ENCODE measurements at places on chromosomes 11 and 22.

- DNase-seq: no peak
Measured at GRCh38 chr11:7584910-7585309, 71.1 kb downstream of the PPFIBP2 start.

DNA sequence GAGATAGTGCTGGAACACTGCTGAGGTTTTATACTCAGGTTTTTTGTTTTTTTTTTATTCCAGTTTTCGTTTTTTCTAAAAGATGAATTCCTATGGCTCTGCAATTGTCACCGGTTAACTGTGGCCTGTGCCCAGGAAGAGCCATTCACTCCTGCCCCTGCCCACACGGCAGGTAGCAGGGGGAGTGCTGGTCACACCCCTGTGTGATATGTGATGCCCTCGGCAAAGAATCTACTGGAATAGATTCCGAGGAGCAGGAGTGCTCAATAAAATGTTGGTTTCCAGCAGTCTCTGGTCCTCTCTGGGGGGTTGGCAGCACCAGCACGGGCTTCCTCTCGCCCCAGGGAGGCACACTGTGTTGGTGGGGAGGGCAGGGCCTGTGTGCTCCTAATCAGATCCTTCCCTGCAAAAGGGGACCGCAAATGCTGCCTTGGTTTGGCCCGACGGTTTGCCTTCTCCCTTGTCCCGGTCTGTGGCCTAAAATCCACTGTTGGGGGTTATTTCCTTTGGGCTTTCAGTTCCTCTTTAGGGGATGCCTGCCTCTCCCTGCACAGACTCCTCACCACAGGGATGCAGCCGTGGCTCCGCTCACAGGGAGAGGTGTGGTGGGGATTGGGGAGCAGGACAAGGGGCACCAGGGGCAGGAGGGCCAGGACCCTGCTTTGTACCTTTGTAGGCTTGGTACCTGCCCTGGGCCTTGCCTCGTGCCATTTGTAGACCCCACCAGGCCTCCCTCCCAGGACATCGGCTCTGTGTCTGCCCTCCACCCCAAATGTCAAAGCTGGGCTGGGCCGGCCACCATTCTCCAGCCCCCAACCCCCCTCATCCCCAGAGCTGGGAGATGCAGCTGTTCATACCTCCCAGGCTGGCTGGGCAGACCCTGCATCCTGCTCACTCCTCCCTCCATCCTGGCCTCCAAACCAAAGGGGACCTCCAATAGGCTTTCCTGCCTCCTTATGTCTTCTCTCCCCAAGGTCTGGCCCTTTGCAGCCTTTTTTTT, 13.5 kb downstream of the MCAT start:
- no peak for DNase-seq

DNA sequence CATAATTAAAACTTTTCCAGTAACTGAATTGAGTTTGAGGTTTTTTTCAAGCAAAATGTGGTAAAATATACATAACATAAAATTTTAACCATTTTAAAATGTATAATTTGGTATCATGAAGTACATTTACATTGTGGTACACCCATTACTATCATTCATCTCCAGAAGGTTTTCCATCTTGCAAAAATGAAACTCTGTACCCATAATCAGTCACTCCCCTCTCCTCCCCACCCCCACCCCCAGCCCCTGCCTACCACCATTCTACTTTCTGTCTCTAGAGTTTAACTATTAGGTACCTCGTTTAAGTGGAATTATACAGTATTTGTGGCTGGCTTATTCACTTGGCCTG, 63.7 kb downstream of the MICAL2 start:
- no peak for DNase-seq

GRCh38 chr11:60880643-60881282, 13.4 kb downstream of the ZP1 start:
- DNase-seq: no peak

- DNase-seq: no peak
Measured at GRCh38 chr11:25658916-25659315, 673.0 kb upstream of the ANO3 start.

DNA sequence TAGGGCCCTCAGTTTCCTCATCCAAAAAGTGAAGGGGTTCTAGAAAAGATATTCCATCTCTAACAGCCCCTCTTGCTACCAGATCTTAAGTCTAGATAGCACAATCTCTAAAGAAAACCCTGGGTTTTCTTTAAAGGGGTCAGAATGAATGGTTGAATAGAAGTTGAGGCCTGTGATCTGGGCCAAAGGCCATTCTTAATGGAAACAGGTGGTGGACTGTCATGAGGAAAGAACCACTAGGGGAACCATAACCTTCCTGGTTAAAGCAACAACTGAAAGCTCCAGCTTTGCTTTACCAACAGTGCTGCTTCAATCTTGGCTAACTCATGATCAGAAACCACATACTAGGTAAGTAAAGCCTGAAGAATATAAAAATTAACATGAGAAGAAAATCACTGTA, 1.8 kb downstream of the CELF1 start:
- DNase-seq: no peak

DNA sequence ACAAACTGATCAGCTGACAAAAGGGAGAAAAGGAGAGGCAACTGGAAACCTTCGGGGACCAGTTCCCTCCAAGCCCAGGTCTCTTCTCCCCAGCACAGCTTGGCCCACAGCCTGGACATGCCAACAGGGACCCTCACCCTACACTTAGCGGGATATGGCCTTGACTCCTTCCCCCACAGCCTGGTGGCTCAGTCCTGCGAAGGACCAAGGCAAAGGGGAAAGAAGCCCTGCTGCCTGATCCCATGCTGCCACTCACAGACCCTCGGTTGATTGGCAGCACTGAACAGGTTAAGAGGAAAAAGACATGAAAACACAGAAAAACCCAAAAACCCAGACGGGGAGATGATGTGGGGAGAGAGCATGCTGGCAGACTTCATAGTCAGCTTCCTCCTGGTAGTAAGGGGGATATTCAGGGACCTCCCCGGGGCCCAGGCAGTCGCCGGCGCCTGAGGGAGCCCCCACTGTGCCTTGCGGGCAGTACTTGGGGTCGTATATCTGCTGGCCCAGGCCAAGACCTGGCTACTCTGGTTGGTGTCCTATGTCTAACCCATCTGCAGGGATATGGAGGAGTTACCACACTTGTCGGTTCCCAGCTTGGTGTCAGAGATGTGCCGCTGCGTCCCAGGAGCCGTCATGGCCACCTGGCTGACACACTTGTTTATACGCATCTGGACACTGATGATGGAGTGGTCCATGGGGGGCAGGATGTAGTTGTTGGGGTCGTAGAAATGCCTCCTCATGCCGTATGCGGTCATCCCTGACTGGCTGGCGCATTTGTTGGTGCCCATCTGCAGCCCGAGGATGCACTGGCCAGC, 34.2 kb upstream of the HORMAD2 start:
- no peak for DNase-seq

GRCh38 chr11:63940786-63941185, 2.0 kb downstream of the NAA40 start:
- DNase-seq: no peak

DNA sequence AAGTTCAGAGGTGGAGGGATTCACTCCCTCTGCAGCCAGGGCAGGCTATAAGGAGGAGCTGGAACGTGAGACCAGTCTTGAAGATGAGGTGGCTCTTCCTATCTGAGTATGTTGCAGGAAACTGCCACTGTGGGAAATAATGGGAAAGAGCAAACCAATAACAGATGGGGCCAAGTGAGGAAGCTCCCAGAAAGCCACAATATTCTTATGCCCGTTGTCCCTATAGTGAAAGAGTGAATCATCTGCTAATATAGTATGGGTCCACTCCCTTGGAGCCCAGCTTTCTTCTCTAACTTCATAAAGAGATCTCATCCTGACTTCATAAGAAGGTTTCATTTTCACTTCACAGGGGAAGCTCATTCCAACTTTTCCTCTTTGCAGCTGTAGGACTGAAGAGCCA, 206.4 kb downstream of the BLID start:
- no peak for DNase-seq

- DNase-seq: peak; percentile 88
Measured at GRCh38 chr11:67583247-67584204, at the start of gene GSTP1. Gene GSTP1, plus strand, starts transcription at chr11:67583812. Its CDS starts 32 bp downstream, at chr11:67583844.

DNA sequence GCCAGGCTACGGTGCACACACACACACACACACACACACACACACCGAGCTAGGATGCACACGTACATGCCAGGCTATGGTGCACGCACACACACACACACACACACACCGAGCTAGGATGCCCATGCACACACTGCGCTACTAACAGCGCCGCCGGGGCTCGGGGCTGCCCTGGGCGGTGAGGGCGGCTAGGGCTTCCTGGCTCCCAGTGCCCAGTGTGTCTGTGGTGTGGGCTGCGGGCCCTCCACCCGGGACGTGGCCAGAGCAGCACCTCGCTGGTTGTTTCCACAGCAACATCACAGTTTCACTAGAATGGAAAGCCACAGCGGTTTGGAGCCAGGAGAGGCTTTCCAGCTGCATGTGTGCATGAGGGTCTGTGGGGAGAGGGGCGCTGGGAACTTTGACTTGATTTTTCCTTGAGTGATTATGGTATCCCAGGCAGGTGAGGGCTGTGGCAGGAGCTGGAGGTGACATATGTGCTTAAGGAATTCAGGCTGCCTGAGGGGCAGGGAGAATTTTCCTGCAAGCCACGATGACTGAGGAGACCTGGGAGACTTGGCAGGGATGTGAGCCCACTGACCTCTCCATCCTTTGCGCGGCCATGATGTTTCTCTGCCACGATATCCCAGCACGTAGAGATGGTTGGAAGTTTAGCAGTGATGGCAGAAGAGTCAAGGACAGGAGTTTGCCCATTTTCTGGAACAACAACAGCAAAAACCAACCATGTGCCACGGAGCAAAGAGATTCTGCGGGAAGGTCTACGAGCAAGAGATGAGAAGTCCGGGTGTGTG, 195.9 kb downstream of the SNX19 start:
- no peak for DNase-seq

GRCh38 chr11:69615545-69616278, 25.2 kb upstream of the CCND1 start:
- no peak for DNase-seq

DNA sequence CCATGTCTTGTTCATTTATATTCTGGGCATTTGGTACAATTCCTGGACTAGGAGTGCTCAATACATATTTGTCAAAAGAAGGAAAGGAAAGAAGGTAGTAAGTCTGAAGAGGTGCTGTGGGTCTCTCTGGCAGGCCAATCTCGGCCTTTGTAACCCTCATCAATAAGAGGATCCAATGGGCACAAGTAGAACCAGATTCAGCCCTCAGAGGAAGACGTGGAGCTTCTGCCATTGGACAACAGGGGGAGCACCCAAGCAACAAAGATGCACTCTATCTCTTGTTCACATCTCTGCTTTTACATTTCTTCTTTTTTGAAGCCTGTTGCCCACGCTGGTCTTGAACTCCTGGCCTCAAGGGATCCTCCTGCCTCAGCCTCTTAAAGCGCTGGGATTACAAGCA, 2.2 kb upstream of the VPS11 start:
- DNase-seq: no peak

DNA sequence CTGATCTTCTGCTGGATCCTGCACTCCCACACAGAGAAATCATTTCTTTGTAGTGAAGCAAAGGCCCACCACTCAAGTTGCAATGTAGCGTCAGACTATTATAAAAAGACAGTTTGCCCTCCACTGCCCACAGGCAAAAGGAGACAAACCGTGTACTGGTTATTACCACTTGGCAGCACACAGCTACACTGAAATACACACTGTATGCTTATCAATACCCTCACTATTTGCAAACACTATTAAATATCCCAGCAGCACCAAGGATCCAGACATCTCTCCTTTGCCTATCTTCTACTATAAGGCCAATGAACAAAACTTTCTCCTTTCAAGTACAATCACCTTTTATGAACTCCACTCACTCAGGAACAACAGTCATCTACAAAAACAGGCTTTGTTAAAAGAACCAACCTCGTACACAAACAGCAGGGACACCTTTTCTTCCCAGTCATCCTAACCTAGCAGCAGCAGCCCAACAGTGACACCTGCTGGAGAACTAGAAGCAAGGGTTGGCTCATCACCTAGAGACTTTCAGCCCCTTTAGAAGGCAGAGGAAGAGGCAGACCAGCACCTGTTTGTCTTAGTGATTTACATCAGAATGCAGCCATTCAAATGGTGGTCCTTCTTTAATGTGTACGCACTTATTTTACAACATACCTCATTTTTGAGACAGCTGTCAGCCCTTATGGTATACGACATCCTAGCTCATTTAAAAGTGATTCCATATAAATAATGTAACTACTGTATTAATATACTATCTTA, 56.1 kb downstream of the AMBRA1 start:
- DNase-seq: peak; percentile 73

DNA sequence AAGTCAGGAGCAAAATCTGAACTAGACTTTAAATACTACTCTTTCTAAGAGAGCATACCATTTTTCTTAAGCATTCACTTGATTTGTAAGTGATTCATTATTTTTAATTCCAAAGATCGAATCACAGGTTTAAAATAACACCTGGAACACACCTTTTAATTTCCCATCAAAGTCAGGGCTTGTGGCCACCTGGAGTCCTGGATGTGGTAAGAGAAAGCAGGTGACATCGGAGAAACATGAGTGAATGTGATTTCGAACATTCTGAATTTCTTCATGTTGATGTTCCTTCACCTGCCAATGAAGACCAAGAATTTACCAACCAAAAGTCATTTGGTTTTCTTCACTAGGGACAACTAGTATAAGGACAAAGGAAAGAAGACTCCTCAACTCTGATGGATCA, 28.0 kb downstream of the ATL3 start:
- DNase-seq: no peak

- DNase-seq: no peak
Measured at GRCh38 chr11:90448256-90448655, 225.4 kb upstream of the CHORDC1 start.

DNA sequence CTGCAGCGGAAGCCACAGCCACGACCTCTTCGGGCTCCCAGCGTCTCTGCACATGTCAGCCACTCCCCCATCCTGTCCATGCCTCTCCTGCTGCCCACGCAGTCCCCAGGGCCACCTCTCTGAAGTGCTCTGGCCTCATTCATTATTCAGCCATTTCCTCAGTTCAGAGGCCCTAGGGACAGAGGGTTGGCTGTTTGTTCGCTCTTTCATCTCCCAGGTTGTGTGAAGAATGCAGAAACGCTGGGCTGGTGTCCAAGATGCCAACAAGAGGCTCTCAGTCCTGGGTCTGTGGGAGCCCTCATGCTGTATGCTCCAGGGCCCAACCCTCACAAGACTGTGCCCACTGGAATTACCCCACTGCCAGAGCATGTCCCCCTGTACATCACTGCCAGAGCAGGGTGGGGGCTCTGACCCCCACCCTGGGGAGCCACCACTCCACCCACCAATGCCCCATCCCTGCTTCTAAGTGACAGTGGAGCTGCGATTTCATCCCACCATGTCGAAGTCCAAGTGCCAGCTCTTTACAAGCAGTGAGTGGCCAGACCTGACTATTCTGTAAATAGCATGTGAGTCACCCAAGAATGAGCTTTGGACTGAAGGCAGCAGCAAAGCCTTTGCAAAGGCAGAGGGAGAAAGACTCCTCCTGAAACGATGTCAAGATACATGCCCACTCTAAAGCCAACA, 209.6 kb downstream of the BUD13 start:
- no peak for DNase-seq
